ENCODE measurements at places on chromosomes 3 and 15.

DNA sequence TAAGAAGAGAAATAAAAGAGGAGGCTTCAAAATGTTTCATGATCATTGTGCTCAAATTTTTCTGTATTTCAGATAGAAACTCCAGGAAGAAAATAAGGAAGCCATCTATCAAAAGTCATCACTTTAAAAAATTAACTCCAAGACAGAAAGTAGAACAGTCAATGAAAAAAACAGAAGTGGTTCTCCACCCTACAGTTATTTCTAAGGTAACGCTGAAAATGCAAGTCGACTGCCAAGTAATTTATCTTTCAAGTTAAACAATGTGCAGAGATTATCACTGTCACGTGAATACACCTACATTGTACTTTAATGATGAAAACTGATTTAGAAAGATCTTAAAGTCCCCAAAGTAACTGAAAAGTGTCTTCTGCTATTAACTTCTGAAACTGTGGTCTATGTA lies 78.5 kb upstream of the SNRPA1 start:
- no peak for DNase-seq

- DNase-seq = no peak
Measured at GRCh38 chr3:16378920-16379319, 113.9 kb downstream of the OXNAD1 start.

DNA sequence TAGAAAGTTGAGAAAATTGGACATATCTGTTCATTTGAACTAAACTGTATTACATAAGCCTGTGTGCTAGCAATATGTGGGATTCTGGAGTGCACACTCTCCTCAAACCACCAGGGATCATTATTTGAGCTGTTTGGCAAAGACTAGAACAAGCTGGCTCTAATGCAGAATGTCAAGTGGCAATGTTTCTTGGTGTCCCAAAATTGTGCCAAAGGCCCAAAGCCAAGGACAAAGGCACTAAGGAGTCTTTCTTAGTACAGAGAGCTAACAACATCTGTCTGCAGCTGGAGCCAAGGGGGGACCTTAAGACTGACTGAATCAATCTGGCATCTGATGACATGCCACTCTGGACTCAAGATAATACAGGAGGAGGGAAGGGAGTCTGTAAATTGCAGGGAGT lies 76.7 kb upstream of the STRIT1 start:
- DNase-seq = peak; percentile 46

- DNase-seq = no peak
Measured at GRCh38 chr15:43412096-43412495, 41.2 kb downstream of the TUBGCP4 start.

DNA sequence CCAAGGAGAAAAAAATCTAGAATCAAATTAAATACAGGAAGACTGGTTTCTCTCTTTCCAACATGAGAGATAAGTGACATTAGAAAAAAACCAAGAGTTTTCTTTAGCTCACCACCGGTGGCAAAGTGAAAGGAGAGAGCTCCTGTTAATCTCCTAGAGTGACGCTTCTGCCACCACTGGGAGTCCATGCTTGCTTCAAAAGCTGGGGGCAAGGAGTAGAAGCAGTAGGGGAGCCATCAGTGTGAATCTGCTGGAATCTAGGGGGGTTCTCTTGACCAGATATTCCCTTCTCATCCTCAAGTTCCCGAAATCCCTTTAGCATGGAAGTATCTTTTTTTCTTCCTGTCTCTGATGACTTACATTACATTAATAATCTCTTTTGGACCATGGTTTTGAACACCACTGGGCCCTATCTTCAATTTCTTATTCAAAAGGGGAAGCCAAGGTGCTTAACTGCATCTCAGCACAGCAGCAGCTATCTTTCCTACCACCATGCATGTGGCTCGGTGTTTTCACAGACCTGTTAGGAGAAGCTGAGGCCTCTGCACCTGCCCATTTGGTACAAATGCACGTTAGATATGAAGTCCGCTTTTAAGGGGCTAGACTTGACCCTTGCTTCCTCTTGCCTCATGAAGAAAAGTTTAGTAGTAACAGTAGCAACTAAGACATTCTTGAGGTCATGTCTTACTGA lies 6.6 kb upstream of the ICE2 start:
- DNase-seq = no peak

DNA sequence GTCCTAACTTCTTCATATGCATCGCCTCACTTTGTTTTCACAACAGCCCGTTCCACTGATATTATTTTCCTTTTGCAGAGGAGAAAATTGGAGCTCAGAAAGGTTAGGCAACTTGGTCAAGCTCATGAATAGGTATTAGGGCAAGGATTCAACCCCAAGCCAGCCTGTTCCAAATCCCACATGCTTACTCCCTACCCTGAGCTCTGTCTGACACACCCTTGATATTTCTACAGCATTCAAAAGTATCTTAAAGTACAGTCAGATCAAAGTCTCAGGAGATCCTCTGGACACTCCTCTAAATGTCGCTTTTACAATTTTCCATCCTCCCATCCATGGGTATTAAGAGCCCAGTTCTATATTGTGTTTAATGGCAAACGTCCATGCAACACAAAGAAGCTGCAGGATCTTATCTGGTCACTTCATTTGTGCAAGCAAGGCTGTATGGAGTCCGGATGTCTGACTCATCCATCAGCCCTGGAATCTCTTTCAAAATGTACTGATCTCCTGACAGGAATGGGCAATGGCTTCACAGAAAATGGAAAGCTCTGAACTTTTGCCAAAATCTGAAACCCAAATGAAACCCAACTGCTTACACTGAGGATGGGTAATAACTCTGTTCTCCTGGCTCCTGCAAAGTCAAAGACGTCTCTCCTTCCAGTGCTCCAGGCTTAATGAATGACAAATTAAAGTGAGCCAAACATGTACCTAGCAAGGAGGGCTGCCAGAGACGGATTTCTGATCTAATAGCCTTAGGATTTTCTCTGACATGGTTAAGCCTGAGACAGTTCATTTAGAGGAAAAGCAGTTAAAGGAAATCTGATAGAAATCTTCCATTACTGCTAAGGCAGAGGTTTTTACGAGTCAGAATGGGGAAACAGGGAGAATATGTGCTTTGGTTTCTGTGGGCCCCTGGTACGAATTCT lies 230.9 kb upstream of the RORA start:
- DNase-seq = peak; percentile 3

GRCh38 chr15:70057931-70058641 lies 39.6 kb downstream of the TLE3 start:
- no peak for DNase-seq

GRCh38 chr3:151962912-151963311 lies 89.5 kb downstream of the SUCNR1 start:
- peak; percentile 16 for DNase-seq

- no peak for DNase-seq
Measured at GRCh38 chr15:73049564-73050215, 2.6 kb upstream of the NEO1 start.

DNA sequence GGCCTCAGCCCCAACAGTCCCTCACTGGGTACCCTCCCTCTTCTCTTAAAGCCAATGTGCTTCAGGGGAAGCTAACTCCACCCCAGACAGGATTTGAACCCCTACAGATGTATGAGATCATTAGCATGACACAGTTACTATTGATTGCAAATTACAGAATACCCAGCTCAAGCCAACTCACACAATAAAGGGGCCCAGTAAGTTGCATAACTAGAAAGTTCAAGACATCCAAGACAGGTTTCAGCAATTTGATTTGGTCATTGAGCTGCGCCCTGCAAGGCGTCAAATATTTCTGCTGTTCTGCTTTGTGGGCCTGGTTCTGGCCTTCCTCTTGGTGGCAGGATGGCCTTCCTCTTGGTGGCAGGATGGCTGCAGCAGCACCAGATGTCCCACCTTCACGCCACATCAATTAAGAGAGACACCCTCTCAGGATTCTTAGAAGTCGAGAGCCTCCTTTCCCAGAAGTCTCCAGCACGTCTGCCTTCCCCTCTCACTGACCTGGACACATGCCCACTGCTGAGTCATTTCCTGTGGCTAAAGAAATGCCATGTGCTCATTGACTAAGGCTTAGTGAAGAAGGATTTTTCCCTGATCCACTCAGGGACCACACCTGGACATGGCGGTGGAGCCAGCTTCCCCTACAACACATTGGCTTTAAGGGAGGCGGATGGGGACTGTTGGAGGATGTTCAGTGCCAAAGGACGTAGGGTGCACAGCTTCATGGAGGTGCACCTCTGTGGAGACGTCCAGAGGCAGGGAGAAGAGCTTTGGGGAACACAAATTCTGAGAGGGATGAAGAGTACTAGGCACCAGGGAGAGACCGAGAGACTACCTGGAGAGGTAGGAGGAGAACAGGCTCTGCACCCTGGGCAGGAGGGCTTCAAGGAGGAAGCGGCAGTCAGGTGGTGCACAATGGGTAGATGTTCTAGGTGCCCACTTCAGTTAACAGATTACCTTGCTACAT lies 49.1 kb downstream of the DNASE1L3 start:
- DNase-seq = peak; percentile 77

DNA sequence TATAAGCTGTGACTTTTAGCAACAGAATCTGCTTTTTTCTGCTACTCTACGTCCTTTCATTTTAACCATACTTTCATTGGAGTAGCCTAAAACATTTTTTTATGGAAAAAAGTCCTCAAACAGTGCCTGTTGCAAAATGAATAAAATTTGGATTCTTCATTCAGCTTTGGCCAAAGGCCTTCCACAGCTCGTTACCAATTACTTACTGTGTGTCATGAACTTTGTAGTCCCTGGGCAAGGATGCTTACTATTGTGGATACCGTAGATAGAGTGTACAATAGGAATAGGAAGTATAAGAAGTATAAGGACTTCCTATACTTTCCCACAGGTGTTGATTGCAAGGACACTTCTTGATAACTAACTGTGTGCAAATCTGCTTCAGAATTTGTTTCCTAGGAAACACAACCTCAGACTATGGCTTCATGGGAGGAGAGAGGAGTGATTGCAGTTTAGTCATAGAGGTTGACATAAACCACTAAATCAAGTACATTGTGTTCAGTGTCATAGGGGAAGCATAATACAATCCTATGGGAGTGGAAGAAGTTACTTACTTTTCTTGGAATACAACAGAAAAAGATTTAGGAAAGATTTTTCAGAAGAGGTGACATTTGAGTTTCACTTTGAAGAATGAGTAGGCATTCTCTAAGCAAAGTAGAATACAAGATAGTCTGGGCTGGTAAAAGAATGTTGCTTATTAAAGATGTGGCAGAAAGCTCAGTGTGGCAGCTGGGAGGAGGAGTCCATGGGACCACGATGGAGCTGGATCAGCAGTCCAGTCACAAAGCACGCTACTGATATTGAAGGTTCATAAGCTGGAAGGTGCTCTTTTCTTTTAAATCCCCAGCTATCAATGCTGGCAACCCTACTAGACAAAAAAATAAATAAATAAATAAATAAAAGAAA lies 309.7 kb upstream of the TPRG1 start:
- DNase-seq = peak; percentile 54

DNA sequence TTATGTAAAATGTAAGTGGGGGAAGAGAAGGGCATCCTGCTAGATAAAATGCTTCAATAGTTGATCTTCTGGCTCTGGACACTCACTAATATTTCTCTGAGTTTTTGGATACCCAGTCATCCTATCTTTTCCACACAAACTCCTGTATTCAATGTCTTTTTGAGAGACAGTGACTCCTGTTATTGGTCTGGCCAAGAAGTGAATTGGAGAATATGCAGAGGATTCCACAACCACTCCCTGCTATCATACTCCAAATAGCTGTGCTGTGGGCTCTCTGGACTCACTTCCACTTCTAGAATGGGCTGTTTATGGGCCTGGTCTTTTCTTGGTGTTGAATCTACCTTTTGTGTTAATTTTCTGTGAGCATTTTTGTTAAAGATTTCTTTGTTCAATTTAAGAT lies 376.8 kb downstream of the NLGN1 start:
- DNase-seq = no peak

DNA sequence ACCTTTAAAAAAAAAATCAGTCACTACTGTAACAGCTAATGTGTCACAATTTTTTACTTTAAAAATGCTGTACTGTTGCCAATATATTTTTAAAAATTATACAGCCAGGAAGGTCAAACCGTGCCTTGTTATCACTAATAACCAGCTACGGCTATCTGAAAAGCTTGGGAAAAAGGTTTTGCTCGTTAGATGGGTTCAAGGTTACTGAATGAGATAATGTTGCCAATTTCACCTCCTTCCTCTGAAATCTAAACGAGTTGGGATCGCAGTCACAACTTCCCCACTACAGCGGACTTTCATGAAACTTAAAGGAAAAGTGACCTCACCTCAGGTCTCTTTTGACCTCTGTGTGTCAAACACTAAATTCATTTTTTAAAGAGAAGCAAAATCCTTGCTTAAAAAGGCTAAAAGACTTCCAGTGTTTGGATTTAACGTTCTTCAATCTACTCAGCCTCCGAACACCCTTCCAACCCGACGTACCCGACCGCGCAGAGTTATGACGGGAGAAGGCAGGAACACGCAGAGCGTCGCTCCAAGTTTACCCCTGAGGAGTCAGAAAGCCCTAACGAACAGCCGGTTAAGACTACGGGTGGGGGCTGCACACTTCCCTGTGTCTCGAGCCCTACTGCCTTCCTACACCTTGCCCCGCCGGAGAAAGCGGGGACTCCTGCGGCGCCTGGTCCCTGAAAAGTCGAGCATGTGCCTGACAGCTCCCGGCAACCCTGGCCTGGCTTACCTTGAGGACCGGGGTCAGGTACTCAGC lies 860 bp downstream of the ATG3 start:
- peak; percentile 93 for DNase-seq

GRCh38 chr15:65434201-65434600 lies 11.5 kb upstream of the IGDCC4 start:
- no peak for DNase-seq

- DNase-seq = no peak
Measured at GRCh38 chr3:48502728-48503168, 1.2 kb downstream of the SHISA5 start.

DNA sequence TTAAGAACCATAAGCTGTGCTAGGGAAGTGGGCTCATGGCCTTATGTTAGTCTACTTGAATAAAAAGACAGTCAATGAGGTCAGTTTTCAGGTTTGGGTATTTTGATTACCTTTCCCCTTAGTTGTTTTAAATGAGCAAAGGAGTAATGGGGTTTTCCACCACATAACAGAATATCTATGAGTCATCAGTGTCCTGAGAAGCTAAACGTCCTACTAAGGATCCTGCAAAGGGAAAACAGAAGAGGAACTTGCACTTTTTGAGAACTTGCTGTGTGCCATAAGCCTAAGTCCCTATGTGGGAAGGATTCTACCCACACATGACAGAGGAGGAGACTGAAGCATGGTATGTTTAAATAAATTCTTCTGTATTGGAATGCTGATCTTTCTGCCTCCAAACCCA lies 292.8 kb upstream of the TMC3 start:
- DNase-seq = no peak

- no peak for DNase-seq
Measured at GRCh38 chr3:120693439-120694171, 11.6 kb upstream of the HGD start.

DNA sequence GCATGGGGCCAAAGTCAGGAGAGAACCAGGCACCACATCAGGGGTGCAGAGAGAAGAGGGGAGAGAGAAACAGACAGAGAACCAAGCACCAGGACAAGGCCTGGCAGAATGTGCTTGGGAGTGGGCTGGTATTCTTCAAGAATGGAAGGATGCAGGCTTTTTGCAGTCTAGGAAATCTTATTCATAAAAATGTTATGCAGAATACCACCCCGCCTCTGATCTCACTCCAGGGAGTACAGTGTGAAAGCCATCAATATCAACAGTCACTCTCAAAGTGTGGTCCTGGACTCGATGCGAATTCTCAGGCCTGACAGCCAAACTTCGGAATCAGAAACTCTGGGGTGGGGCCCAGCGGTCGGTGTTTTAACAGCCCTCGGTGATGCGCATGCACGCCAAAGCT lies 16.9 kb downstream of the NTRK3 start:
- DNase-seq = no peak

Measured in muscle of leg (tissue), 16 donors.